ENCODE measurements at places on chromosomes 3 and 15.

GRCh38 chr3:30696896-30697295 is 90.5 kb downstream of the TGFBR2 start:
- no peaks in the 10 kb centered on the region for H3K4me1 ChIP-seq
- no peaks in the 10 kb centered on the region for H3K27me3 ChIP-seq
- H3K27ac ChIP-seq: no peak overlapping the region
- no peak overlapping the region for H3K4me3 ChIP-seq
- no peak for DNase-seq
- H3K36me3 ChIP-seq: no peaks in the 10 kb centered on the region

DNA sequence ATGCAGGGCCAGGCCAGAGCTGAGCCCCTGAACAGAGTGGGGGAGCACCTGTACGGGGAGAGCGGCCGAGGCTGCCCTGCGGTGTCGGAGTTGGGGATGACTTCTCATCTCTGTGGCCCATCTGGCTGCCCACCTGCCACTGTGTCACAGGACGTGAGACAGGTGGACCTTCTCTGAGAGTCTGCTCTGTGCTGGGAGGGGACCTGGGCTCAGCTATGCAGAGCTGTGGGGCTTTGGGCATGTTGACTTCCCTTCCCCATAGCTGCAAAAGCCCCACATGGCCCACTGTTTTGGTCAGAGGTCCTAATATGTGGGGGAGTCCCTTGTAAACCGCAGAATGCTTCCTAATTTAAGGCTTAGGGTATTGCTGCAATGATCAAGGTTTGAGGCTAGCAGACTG is 68.0 kb upstream of the TRPM1 start:
- no peaks in the 10 kb centered on the region for H3K4me1 ChIP-seq
- no peak for DNase-seq
- H3K4me3 ChIP-seq: no peak overlapping the region
- H3K27ac ChIP-seq: no peak overlapping the region
- H3K27me3 ChIP-seq: no peaks in the 10 kb centered on the region

DNA sequence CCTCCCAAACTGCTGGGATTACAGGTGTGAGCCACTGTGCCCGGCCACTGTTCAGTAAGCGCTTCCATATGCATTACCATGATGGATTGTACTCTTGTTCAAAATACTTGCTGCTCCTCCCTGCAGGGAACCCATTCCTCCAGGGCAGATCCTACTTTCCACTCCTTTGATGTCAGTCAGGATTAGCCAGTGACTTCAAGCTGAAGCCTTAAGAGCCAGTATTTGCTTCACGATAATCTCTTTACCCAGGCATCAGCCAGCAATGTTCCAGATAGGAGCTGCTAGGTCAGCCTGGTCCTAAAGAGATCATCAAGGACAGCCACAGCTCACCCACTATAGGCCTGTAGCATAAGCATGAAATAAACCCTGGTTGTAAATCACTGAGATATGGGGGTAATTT is 96.5 kb upstream of the UBE2E2 start:
- no peaks in the 10 kb centered on the region for H3K27me3 ChIP-seq
- no peak overlapping the region for H3K27ac ChIP-seq
- no peaks in the 10 kb centered on the region for H3K36me3 ChIP-seq
- no peaks in the 10 kb centered on the region for H3K4me1 ChIP-seq
- no peak overlapping the region for H3K4me3 ChIP-seq

DNA sequence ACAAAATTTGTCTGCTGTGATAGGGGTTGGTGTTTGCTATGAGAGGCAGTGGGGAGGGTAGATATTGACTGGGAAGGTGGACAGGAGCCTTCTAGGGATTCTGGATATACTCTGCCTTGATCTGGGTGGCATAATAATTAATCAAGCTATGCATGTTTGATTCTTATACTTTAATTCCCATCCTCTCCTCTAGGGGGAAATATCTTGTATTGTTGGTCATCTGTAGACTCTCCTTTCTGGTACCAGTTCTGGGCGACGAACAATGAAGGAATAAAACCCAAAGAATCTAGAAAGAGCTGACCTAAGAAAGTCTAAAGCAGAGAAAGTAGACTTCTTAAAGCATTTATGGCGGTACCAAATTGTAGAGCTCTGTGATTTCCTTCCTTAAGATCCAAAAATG is 198.2 kb upstream of the STRIT1 start:
- no peaks in the 10 kb centered on the region for H3K27me3 ChIP-seq
- no peaks in the 10 kb centered on the region for H3K4me1 ChIP-seq
- no peak for DNase-seq

DNA sequence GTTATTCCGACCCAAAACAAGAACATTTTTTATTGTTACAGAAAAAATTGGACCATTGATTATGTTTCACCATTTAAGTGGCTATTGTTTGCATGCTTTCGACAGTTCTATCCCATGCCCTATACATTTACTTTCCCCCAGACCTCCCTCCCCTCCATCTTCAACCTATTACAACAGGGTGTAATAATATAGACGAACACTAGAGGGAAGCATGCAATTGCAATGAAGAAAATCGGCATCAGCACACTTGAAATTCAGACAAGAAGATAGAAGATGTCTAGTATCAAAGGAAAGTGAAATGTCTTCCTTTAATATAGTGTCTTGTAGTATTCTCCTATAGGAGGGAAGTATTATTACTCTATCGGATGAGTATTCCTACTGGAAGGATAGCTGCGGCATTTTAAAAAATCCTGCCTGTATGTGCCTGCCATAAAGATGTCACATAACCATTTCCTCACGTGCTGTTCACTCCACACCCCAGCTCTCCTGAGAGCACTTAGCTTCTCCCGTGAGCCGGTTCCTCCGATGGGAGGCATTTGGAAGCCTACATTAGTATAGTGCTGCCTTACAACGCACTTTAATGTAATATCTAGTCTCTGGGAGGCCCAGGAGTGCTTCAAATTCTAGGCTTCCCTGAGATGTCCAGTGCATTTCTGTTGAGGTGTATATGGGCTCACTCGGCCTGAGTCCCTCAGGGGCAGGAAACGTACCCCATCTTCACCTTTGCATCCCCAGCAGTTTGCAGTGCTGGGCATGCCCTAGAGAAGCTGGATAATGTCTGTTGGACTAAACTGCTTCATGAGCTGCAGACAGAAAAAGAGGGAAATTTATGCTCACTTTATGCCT is 17.8 kb upstream of the ERICH6 start:
- H3K27ac ChIP-seq: no peak overlapping the region
- H3K4me1 ChIP-seq: no peaks in the 10 kb centered on the region
- no peaks in the 10 kb centered on the region for H3K36me3 ChIP-seq
- DNase-seq: no peak

DNA sequence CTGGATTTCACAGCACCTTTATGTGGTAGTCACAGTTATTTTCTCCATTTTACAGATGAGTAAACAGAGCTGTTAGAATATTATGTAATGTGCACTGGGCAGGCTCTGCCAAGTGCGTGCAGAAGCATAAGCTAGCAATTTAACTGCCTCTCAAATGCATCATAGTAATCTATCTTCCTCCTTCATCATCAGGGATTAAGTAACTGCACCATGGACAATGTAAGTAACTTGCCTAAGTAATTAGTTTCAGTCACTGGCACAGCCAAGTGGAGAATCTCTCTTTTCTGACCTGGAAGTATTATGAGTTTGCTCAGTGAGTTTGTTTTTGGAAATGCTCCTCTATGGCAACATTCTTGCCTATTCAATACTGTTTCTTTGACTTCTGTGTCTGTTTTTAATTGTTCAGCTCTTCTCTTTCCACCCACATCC is 260.5 kb downstream of the PTPRG start:
- H3K4me1 ChIP-seq: no peaks in the 10 kb centered on the region
- H3K27me3 ChIP-seq: no peaks in the 10 kb centered on the region
- H3K27ac ChIP-seq: no peak overlapping the region

- no peaks in the 10 kb centered on the region for H3K36me3 ChIP-seq
- no peak for DNase-seq
- H3K4me3 ChIP-seq: no peak overlapping the region
- no peaks in the 10 kb centered on the region for H3K4me1 ChIP-seq
Observed at GRCh38 chr3:194537732-194538247, 51.0 kb upstream of the ATP13A3 start.

DNA sequence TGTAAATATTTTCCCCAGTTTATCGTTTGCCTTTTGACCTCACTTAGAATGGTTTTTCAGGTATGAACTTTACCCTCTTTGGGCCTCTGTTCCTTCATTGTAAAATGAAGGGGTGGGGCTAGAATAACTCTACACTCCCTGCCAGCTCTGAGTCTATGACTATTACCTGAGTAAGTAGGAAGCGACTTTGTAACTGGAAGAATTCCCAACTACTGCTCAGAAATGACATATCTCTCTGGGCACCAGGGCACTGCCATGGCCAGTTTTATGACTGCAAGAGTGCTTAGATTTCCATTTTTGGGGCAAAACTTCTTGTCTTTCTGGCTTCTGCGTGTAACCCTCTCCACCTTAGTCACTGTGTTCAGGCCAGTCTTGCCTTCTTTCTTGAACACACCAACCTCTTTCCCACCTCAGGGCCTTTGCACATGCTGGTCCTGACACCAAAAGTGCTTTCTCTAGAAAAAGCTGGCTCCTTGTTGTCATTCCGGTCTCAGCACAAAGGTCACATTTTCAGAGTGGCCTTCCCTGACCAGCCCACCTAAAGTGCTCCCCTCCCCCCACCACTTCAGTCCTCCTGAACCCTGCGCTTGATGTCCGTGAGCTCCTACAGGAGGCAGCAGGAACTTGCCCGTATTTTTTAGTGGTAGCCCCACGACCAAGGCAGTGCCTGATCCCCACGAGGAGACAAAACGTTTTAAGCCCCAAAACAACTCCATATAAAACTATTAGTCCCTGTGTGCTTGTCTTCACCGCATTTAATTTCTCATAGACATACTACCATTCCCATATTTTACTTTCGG is 25.6 kb downstream of the CDCP1 start:
- no peaks in the 10 kb centered on the region for H3K36me3 ChIP-seq
- no peak overlapping the region for H3K27ac ChIP-seq
- no peaks in the 10 kb centered on the region for H3K27me3 ChIP-seq
- H3K4me3 ChIP-seq: no peak overlapping the region
- no peak for DNase-seq

DNA sequence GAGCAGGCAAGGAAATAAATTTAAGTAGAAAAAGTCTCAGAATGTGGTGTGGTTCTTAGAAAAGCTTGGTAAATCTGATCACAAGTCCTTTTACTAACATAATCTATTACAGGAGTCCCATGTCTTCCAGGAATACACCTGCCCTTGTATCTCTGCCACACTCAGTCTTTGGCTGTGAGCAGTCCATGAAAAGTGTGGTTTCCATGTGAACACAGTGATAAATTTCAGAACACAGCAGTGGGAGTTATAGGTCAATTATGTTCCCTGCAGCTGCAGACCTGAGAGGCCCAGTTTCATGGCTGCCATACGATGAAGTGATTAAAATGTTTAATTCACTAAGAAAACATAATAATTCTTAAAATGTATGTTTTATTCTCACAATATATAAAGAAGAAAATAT is 366.9 kb upstream of the STAC start:
- H3K27ac ChIP-seq: no peak overlapping the region
- H3K4me3 ChIP-seq: no peak overlapping the region
- H3K36me3 ChIP-seq: no peaks in the 10 kb centered on the region
- no peaks in the 10 kb centered on the region for H3K4me1 ChIP-seq
- DNase-seq: no peak

DNA sequence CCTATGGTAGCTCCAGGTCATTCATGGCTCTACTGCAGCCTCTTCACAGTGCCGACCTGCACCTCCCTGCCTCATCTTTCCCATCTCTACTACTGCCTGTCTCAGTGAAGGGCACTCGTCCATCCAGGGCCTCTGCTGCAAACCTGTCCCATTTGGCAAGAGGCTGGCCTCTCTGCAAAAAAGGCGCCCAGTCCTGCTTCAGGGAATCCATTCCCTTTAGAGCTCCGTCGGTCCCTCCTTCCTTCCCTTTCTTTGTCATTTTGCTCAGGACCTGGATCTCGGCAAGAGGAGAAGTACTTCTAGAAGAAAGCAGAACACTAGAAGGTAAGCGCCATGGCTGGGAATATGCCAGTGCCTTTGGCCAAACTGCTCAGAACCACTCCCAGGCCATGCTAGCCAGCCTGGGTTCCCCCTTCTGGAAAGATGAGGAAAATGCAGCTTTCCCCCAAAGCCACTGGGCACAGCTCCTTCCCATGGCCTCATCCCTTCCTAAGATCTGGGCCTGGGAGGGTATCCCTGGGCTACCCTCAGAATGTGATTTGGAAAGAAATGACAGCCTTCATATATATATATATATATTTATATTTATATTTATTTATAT is 6.4 kb upstream of the ISL2 start:
- H3K36me3 ChIP-seq: no peaks in the 10 kb centered on the region
- no peak overlapping the region for H3K4me3 ChIP-seq
- no peak for DNase-seq
- no peak overlapping the region for H3K27ac ChIP-seq
- H3K4me1 ChIP-seq: peaks cover 1% of the 10 kb centered on the region

DNA sequence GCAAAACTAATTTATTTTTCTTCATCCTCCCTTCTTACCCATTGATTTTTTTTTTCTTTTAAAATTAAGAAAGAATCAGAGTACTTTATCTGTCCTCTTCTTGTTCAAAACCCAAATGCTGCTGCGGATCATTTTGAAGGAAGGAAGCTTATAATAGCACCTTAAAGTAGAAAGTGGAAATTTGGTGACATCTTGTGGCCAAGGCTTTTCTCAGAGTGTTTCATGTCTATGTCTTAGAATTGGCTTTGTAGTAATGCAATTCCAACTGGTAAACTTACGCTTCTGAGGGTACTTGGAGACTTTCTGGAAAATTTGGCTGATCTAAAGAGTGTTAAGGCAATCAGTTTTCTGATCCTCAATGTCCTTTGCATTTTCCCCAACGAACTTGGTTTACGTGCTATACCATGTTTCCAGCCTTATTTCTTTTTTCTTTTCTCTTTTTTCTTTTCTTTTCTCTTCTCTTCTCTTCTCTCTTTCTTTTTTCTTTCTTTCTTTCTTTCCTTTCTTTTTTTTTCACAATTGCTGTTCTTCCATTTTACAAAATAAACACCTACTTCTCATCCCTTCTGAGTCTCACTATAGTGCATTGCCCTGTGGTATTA is 30.7 kb downstream of the C3orf38 start:
- H3K4me3 ChIP-seq: no peak overlapping the region
- no peaks in the 10 kb centered on the region for H3K27me3 ChIP-seq
- H3K27ac ChIP-seq: no peak overlapping the region
- no peaks in the 10 kb centered on the region for H3K36me3 ChIP-seq

DNA sequence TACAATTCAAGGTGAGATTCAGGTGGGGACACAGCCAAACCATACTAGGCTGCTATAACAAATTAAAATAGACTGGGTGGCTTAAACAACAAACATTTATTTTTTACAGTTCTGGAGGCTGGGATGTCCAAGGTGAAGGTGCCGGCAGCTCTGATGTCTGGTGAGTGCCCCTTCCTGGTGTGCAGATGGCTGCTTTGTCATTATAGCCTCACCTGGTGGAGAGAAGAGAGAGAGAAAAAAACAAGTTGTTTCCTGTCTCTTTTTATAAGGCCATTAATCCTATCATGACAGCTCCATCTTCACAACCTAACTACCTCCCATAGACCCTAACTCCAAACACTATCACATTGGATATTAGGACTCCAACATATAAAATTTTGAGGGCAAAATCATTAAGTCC is 279.7 kb downstream of the ZIC1 start:
- no peaks in the 10 kb centered on the region for H3K27me3 ChIP-seq
- DNase-seq: no peak
- no peak overlapping the region for H3K4me3 ChIP-seq
- H3K27ac ChIP-seq: no peak overlapping the region
- H3K36me3 ChIP-seq: no peaks in the 10 kb centered on the region
